ENCODE measurements at places on chromosomes 5 and 9.

DNA sequence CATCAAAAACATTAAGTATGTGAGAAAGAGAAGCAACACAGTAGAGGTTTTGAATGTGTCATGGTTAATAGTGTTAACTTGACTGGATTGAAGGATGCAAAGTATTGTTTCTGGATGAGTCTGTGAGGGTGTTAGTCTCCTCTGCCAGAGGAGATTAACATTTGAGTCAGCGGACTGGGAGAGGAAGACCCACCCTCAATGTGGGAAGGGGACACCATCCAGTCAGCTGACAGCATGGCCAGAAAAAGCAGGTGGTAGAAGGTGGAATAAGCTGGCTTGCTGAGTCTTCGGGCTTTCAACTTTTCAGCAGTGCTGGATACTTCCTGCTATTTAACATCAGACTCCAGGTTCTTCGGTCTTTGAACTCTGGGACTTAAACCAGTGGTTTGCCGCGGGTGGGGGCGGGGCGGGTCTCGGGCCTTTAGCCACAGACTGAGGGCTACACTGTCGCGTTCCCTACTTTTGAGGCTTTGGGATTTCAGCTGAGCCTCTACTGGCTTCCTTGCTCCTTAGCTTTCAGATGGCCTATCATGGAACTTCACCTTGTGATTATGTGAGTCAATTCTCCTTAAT lies 309.9 kb upstream of the ST8SIA4 start:
- H3K4me3 ChIP-seq = no peak overlapping the region
- no peaks in the 10 kb centered on the region for H3K36me3 ChIP-seq
- H3K27ac ChIP-seq = no peak overlapping the region

DNA sequence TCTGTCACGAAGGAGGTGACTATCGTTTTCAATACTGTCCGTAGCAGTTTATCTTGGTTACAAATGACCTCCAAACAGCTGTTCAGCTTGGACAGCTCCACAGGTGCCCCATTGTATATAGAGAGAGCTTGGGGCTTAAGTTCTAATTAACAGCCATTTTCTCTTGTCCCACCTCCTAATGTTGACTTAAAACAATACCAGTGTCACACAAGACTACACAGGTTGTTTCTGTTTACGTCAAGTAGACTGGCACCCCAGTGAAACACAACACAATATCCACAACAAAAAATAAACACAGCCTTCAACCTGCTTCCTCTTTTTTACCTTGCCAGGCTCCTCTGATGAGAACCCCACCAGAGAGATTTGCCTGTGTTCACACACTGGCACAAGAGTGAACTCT lies 39.8 kb upstream of the TLE1 start:
- no peaks in the 10 kb centered on the region for H3K27me3 ChIP-seq
- no peak for DNase-seq
- H3K27ac ChIP-seq = no peak overlapping the region
- H3K36me3 ChIP-seq = no peaks in the 10 kb centered on the region
- H3K4me3 ChIP-seq = no peak overlapping the region
- no peaks in the 10 kb centered on the region for H3K4me1 ChIP-seq

- DNase-seq = no peak
- peaks cover 6% of the 10 kb centered on the region for H3K27me3 ChIP-seq
- no peaks in the 10 kb centered on the region for H3K36me3 ChIP-seq
- no peak overlapping the region for H3K4me3 ChIP-seq
- no peak overlapping the region for H3K27ac ChIP-seq
Observed at GRCh38 chr5:136242136-136242535, 49.2 kb upstream of the SMIM32 start.

DNA sequence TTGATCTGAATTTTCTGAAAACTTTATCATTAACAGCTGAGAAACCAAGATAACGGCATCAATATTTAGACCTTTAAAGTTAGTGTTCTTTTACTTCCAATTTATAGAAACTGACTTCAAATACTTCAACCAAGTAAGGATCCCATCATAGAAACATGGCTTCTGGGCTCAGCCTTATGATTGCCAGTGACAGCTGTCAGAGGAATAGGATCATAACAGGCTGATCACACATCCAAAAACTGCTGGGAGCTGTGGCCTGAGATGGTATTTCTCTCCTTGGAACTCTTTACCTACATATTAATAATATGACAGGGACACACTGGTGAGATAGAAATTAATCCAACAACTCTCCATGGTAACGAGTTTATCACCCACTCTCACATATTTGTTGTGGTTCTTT lies 448.3 kb upstream of the NMUR2 start:
- no peak for DNase-seq
- no peak overlapping the region for H3K27ac ChIP-seq
- no peaks in the 10 kb centered on the region for H3K4me1 ChIP-seq
- no peak overlapping the region for H3K4me3 ChIP-seq
- H3K27me3 ChIP-seq = no peaks in the 10 kb centered on the region
- no peaks in the 10 kb centered on the region for H3K36me3 ChIP-seq

GRCh38 chr5:57900381-57900944 lies 417.9 kb upstream of the ACTBL2 start:
- no peak for DNase-seq
- H3K4me3 ChIP-seq = no peak overlapping the region
- no peaks in the 10 kb centered on the region for H3K4me1 ChIP-seq
- no peaks in the 10 kb centered on the region for H3K27me3 ChIP-seq
- no peaks in the 10 kb centered on the region for H3K36me3 ChIP-seq

DNA sequence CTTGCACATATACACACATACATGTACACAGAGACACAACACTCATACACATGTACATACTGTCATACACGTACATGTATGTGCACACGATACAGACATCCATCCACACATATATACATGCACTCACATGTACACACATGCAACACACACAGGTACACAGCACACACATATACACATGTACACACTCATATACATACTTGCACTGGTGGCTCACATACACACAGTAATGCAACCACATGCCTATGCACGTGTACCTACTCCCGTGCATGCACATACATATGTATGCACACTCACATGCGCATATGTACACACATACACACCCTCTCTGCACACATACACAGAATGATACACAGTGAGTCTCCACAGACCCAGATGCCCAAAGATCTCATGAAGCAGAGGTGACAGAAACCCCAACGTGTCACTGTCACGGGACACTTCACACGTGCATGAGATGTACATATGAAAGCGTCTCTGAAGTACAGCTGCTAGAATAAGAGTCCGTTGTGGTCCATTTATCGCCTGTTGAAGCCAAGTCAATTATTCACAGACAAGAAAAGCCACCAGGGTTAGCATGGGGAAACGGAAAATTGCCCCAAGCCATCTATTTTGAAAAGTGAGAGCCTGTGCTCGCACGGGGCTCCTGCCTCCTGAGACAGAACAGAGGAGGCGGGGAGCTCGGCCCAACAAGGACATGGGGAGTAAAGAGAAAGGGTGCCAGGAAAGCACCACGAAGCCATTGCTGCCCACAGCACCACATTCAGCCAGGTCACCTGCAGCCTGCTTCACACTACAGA lies 24.9 kb downstream of the LPCAT1 start:
- no peak overlapping the region for H3K27ac ChIP-seq
- no peaks in the 10 kb centered on the region for H3K27me3 ChIP-seq
- peaks cover 59% of the 10 kb centered on the region for H3K4me1 ChIP-seq
- no peak overlapping the region for H3K4me3 ChIP-seq
- peaks cover 54% of the 10 kb centered on the region for H3K36me3 ChIP-seq

DNA sequence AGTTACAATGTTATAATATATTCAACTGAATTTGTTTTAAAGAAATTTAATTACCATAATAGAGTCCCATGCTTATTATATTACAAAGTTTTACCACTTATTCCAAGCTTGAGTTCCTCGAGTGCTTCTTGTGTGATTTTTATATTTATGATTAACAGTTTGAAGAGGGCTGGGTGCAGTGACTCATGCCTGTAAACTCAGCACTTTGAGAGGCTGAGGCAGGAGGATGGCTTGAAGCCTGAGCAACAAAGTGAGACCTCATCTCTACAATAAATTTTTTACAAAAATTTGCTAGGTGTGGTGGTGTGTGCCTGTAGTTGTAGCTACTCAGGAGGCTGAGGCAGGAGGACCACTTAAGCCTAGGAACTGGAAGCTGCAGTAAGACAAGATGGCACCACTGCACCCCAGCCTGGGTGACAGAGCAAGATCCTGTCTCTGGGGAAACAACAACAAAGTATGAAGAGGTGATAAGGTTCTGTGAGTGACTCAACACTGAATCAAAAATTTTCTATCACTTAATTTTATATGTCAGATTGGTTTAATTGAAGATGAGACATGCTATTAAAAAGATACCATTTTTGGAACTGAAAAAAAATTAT lies 9.2 kb downstream of the POC5 start:
- no peak overlapping the region for H3K27ac ChIP-seq
- H3K4me3 ChIP-seq = no peak overlapping the region
- DNase-seq = no peak

GRCh38 chr9:35756275-35757225 lies 2.5 kb upstream of the MSMP start:
- H3K27ac ChIP-seq = peak overlapping the region; percentile 93
- H3K27me3 ChIP-seq = no peaks in the 10 kb centered on the region
- H3K4me1 ChIP-seq = peaks cover 43% of the 10 kb centered on the region
- H3K36me3 ChIP-seq = peaks cover 32% of the 10 kb centered on the region

- H3K27ac ChIP-seq = no peak overlapping the region
- no peaks in the 10 kb centered on the region for H3K36me3 ChIP-seq
- no peak for DNase-seq
- H3K4me1 ChIP-seq = no peaks in the 10 kb centered on the region
- H3K4me3 ChIP-seq = no peak overlapping the region
Observed at GRCh38 chr9:28999057-28999456, 1425.8 kb upstream of the C9orf72 start.

DNA sequence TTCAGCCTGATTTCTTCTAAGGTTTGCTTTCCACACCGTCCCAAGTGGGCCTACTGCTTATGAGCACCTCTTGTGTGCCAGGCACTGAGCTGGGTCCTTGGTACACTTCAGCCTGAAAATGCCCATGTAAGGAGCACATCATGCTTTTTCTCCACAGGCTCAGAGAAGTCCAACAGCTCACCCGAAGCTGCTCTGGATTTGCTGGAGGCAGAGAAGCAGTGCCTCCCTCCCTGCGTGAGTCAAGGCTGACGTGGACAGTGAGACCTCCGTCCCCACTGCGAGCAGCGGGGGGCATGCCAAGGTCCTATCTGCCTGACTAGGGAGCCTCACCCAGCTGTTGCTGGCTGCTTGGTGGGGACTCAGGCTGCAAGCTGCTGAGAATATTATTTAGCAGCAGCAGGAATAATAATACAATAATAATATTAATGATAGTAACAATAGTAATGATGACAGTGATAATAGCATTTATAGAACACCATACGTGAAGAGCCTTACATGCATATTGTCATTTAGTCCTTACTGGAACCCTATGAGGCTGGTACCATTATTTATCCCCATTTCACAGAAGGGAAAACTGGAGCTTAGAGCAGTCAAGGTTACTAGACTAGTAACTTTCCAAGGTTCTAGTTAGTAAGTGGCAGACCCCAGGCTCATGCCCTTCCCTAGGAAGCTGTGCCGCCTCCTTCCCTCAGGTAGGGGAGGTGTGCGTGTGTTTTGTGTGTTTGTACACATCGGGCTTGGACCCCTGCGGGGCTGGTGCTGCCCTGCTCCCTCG lies 194.8 kb downstream of the HSPA4 start:
- no peaks in the 10 kb centered on the region for H3K36me3 ChIP-seq
- peak; percentile 34 for DNase-seq
- no peak overlapping the region for H3K27ac ChIP-seq
- H3K27me3 ChIP-seq = no peaks in the 10 kb centered on the region
- H3K4me3 ChIP-seq = no peak overlapping the region
- no peaks in the 10 kb centered on the region for H3K4me1 ChIP-seq

GRCh38 chr5:81230416-81230815 lies 2.7 kb upstream of the CKMT2 start:
- no peaks in the 10 kb centered on the region for H3K27me3 ChIP-seq
- DNase-seq = no peak
- H3K4me3 ChIP-seq = no peak overlapping the region

- H3K36me3 ChIP-seq = no peaks in the 10 kb centered on the region
- no peaks in the 10 kb centered on the region for H3K27me3 ChIP-seq
- no peak for DNase-seq
- H3K4me3 ChIP-seq = no peak overlapping the region
- H3K4me1 ChIP-seq = no peaks in the 10 kb centered on the region
Observed at GRCh38 chr9:21513431-21513830, 31.3 kb upstream of the IFNE start.

GRCh38 chr9:87007711-87008366 lies 60.5 kb upstream of the GAS1 start:
- DNase-seq = no peak
- H3K4me1 ChIP-seq = no peaks in the 10 kb centered on the region
- no peaks in the 10 kb centered on the region for H3K36me3 ChIP-seq
- H3K27me3 ChIP-seq = no peaks in the 10 kb centered on the region

DNA sequence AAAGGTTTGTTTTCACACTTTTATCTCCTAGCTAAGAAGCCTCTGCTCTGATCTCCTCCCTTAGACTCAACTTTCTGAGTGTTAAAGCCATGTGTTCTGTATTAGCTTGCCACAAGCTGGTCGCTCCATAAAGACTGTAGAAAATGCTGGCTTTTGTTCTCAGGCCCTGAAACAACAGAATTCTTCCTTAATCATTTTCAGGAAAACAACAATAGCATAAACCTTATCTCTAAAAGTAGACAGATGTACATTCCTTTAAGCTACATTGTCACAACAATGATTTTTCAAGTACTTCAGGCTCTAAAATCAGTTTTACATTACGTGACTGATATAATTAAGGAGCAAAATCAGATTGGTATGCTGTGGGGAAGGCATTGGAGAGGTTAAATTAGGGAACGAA lies 41.9 kb downstream of the VCAN start:
- H3K4me1 ChIP-seq = no peaks in the 10 kb centered on the region
- H3K27me3 ChIP-seq = no peaks in the 10 kb centered on the region
- no peak overlapping the region for H3K27ac ChIP-seq
- no peak for DNase-seq
- no peaks in the 10 kb centered on the region for H3K36me3 ChIP-seq

DNA sequence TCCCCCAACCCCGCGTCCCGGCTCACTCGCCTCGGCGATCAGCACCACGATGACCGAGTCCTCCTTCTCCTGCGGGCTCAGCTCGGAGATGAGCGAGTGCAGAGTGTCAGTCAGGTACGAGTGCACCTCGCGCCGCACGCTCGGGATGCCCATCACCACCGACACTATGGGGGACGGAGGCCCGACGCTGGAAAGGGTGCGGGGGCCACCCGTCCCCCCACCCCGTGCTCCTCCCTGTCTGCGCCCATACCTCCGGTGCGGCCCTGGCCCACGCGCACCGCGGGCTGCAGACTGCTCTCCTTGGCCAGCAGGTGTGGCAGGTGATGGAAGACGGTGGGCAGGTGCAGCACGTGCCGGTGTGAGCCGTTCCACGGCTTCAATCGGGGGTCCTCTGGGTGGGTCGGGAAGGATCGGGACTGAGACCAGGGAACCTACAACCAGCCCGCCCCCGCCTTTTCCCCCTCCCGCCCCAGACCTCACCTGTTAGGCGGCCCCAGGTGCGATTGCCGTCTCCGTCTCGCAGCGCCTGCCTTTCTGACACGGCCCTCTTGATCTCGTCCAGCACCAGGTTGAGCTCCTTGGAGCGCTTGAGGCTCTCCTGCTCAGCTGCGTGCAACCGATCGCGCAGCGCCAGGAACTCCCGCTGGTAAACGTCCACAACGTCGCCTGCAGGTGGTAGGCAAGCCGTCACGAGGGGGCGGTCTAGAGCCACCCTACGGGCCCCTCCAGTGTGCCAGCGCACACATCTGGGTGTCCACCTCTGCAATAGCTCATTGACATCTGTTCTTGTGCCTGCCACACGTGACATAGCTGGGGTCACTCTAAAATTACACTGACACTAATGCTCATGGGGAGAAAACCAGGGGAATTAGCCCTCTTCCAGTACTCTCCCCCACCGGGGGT lies 5.1 kb downstream of the MGAT4B start:
- H3K27me3 ChIP-seq = no peaks in the 10 kb centered on the region
- peaks cover 46% of the 10 kb centered on the region for H3K36me3 ChIP-seq
- no peak overlapping the region for H3K4me3 ChIP-seq
- H3K27ac ChIP-seq = no peak overlapping the region
- H3K4me1 ChIP-seq = peaks cover 50% of the 10 kb centered on the region
- DNase-seq = peak; percentile 88
